ENCODE measurements at places on chromosomes 6 and 20.

DNA sequence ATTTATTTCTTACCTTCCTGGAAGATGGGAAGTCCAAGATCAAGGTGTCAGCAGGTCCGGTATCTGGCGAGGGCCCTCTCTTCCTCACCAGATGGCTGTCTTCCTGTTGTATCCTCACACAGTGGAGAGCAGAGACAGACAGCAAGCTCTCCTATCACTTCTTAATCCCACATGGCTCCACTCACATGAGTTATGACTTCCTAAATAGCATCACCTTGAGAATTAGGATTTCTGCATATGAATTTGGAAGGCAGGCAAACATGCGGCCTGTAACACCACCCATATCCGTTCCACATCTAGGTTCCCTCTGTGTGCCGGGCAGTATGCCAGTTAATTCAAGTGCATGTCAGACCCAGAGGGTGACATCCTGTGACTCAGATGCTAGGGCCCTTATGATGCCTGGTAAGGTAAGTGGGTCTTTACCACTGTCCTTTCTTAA lies 2.1 kb downstream of the RAET1E start:
- DNase-seq: peak; percentile 46

- DNase-seq: no peak
These were observed 74.4 kb downstream of the DOK5 start for GRCh38 chr20:54549658-54550326.

DNA sequence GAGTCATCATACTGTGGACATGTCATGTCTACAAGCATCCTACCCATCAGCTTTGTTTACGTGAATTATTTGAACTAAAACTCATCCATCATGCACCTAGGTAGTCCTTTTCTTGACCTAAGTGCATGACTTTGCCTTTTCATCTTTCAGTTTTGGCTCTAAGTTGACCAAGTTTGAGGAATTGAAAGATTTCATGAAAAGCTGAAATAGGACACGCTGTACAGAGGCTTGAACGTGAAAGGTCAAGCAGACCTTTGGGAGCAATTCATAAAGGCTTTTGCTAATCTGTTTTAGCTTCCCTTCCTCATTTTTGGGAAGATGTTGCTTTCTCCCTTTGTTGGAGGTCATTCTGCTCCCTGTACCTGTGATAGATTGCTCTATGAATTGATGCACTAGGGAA lies 55.1 kb upstream of the MLIP start:
- no peak for DNase-seq

DNA sequence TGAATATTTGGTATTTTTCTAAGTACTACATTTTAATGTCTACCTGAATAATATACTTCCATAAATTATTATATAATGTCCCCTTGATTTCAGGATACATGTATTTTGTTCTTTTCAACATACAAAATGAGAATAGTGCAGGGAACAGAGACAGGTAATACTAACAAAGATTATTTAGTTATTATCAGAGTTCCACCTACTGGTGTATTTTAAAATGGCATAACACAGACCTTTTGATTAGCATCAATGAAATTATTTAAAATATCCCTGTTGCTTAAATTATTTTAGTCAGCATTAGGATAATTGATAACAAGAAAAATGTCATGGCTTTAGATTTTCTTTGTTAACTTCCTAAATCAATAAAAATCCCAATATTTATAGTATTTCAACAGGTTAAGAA lies 184.0 kb downstream of the PRDM13 start:
- DNase-seq: peak; percentile 19

DNA sequence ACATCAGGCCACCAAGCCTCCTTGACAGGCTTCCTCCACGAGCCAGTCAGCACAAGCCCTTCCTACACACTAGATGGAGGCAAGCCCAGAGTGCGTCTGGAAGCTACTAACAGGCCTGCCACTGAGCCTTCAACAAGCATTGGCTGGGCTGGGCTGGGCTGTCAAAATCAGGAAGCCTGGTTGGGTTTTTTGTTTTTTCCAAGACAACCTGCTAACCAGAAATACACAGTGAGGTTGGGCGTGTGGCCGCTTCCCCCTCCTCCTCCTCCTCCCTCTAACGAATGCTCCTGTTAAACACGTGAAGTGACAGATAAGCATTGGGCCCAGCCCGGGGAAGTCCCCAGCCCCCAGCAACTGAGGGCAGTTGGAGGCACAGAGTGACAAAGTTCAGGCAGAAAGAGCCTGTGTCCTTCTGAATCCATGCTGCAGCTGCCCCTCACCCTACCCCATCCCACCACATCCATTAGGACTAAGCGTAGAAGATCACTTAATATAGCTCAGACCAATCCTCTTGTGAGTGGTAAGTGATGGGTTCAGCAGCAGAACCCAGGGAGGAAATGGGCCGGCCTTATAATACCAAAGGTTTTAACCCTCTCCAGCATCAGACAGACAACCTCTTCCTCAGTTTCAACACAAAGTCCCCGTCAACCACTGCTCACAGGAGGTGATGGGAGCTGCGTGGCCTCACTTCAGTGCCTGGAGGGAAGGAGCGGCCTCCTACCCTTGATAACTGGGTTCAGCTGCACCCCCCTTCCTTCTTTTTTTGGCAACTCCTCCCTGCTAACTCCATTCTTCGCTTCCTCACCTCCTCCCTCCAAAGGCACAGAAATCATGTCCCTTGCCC lies 1.1 kb downstream of the NFATC2 start:
- no peak for DNase-seq

DNA sequence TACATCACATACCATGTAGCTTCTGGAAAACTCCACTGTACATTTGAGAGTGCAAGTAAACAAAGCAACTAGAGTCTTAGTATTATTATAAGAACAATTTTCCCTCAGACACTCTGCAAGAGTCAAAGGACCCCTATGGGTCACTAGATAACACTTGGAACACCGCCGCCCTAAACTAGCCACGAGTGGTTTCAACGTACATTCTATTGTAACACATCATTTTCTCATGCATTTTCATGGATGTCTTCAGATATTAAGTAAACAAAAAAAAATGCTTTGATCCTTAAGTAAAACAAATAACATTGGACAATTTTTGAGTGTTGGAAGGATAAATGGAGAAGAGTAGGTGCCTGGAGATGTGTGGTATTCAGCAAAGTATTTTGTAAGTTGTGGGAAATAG lies 3.2 kb upstream of the RNF146 start:
- DNase-seq: no peak

GRCh38 chr6:145763742-145764141 lies 28.4 kb upstream of the EPM2A start:
- DNase-seq: no peak

GRCh38 chr20:5039255-5039657 lies 37.9 kb upstream of the SLC23A2 start:
- DNase-seq: no peak

GRCh38 chr20:21303872-21304586 lies 898 bp downstream of the XRN2 start:
- peak; percentile 51 for DNase-seq

- no peak for DNase-seq
These were observed 52.9 kb upstream of the PROKR2 start for GRCh38 chr20:5369629-5370028.

DNA sequence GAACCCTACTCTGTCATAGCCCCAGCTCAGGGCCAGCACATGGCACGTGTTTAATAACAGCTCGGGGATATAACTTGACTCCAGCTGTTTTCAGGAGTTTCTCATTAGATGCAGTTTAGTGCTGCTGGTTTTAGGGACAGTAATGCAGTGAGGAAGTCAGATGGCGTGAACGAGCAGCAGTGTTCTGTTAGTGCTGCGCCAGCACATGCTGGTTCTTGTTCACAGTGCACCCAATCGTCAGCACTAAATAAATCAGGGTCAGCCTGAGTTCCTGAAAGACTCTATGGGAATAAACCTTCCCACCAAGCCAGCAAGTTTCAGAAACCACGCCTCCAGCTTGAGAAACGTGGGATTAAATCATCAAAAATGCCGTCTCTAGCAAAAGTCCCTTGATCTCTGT lies 235.9 kb upstream of the SUPT3H start:
- no peak for DNase-seq

DNA sequence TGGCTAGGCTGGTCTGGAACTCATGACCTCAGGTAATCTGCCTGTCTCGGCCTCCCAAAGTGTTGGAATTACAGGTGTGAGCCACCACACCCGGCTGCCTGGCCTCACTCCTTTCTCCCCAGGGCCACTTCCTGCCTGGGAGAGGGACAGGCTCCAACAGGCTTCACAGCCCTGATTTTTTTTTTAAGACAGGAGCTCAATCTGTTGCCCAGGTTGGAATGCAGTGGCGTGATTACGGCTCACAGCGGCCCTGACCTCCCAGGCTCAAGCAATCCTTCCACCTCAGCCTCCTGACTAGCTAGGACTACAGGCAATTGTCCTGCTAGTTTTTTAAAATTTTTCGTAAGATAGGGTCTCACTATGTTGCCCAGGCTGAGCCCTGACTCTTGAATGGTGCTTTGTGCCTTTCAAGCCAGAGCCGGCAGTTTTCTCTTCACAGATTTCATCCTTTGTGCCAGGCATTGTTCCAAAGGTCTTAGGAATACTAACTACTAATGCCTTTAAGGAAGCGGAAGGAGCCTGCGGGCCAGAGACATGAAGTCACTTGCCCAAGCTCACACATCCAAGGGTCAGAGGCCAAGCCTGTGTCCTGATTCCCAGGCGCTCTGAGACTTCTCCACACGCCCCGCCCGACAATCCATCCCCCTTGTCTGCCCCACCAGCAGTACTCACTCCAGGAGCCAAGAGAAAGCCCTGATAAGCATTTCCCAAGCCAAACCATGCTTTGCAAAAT lies 19.2 kb downstream of the CAPN11 start:
- no peak for DNase-seq

- DNase-seq: no peak
These were observed 230.9 kb downstream of the SYNDIG1 start for GRCh38 chr20:24700166-24700860.

DNA sequence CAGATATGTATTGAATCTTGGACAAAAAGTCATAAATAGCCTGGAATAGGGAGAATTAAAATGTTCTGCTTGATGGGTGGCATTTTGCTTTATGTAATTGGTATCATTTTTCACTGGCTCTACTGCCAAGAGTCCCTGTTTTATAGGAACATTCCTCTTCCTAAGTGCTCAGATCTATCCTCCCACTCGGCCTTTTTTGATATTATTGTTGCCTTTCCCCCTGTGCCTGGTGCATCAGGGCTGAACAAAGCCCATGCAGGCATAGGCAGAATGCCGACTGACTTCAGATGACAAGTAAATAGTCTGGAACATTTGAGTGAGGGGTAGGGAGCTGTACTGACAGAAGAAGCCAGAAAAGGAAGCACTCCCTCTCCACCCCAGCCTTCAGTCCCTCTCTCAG lies 127.0 kb downstream of the PKHD1 start:
- DNase-seq: no peak

DNA sequence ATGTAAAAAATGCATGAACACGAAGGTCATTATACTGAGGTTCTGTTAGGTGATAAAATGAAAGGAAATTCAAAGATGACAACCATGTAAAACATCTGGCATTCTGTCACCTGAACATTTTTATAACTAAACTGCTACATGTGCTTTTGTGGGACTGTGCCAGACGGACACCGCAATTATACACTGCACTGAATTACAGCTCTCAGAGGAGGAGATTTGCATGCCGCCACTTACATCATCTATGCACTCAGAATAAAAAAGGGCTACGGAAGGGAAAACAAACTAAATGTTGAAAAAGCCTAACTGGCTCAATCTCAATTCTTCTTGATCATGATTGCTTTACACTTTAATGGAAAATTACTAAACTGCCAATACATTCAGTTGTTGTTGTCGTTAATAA lies 614.0 kb upstream of the EYS start:
- no peak for DNase-seq

DNA sequence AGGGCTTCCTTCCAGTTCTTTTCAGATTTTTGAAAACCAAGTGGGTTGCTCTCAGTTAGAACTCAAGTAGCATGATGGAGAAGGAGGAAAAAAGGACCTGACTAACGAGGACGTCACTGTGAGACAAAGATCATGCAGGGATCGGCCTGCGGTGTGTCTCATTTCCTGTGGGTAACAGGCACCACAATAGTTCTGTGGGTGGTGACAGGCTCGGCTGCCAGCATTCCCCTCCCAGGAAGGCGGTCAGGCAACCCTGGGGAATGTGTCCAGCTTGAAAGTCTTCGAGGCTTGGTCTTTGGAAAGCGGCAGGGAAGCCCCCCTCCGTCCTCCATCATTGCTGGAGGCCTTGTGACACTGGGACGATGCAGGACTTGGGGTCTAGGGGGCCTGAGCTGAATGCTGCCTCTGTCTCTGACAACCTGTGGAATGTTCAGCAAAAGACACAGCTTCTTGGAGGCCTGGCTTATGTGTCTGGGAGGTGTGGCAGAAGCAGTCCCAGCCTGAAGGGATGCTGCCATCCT lies 121.0 kb downstream of the BCAS1 start:
- peak; percentile 92 for DNase-seq

DNA sequence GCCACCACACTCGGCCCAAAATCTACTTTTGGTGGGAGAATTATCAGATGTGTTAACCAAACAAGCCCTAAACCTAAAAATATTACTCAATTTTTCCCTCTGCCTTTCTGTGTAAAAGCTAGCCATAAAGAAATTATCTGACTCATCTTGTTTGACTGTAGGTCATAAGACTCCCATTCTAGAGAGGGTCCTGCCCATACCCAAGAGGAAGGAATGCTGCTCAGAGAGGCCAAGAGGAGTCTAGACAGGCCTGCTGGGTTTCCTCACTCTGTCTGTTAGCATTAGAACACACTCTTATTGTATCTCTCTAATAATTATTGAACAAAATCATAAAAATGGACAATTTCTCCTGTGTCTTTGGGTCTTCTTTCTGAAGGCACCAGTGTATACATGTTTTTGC lies 26.1 kb downstream of the C6orf141 start:
- DNase-seq: no peak

DNA sequence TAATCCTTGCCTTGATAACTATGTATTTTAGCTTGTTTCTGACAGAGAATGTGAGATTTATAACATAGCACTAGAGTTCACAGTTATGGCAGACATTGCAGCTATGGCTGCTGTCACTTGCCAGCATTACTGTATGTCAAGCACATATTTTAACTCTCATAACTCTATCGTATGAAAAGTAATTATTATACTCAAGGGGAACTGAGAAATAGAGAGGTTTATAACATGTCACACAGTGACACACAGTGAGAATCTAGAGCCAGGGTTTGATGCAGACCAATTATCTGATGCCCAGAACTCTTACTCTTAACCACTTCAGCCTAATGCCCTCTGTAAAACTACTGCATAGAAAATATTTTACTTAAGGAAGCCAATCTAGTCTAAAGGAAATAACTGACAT lies 1012.4 kb downstream of the GRIK2 start:
- DNase-seq: no peak

DNA sequence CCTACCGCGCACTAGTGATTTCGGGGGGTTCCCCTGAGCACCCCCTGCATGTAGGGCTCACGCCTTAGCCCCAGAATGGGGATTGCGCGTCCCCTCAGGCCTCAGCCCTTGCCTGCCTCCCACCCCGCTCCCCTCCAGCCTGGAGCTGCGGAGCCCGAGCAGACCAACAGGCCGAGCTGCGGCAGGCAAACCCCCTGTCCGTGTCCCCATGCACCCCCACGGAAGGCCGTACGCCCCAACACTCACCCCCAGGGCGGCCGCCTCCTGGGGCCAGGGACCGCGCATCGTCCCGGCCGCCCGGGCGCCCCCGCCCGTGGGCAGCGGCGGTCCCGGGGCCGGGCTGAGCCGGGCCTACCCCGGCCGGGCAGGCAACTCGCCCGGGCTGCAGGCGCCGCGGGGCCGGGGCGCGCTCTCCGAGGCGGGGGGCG lies 1.2 kb upstream of the KCNB1 start:
- no peak for DNase-seq
